ENCODE measurements at places on chromosomes 4 and X.

DNA sequence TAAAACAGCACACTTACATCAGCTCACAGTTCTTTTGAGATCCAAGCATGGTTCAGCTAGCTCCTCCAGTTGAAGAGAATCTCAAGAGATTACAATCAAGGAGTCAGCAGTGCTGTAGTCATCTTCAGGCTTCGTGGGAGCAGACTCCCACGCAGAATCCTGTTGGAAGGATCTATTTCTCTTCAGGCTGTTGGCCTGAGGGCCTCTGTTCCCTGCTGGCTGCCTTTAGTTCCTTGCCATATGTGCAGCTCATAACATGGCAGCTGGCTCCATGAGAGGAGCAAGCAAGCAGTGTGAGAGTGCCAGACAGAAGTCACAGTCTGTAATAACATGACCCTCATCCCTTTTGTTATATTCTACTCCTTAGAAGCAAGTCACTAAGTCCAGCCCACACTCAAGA lies 168.6 kb downstream of the COX18 start:
- DNase-seq, result no peak

GRCh38 chr4:89298155-89298554 lies 9.4 kb downstream of the GPRIN3 start:
- DNase-seq, result no peak

DNA sequence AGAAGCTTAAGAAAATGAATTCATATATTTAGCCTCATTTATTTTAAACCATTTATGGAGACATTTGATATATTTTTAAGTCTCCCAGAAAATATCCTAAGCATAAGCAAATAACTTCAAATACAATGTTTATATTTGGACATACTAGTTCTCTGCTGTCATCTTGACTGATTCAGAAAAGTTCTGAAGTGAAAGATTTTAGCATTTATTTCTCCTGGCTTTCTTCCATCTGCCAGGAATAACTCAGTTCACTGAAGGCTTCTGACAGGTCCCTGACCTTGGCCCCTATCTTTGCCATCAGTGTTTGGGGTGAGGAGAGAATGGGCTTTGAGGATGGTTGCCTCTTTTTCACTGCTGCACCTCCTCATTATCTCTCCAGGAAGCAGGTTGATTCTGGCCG lies 115.7 kb downstream of the SLIT2 start:
- no peak for DNase-seq

- DNase-seq, result no peak
These were observed 23.9 kb upstream of the APLN start for GRCh38 chrX:129678614-129679195.

DNA sequence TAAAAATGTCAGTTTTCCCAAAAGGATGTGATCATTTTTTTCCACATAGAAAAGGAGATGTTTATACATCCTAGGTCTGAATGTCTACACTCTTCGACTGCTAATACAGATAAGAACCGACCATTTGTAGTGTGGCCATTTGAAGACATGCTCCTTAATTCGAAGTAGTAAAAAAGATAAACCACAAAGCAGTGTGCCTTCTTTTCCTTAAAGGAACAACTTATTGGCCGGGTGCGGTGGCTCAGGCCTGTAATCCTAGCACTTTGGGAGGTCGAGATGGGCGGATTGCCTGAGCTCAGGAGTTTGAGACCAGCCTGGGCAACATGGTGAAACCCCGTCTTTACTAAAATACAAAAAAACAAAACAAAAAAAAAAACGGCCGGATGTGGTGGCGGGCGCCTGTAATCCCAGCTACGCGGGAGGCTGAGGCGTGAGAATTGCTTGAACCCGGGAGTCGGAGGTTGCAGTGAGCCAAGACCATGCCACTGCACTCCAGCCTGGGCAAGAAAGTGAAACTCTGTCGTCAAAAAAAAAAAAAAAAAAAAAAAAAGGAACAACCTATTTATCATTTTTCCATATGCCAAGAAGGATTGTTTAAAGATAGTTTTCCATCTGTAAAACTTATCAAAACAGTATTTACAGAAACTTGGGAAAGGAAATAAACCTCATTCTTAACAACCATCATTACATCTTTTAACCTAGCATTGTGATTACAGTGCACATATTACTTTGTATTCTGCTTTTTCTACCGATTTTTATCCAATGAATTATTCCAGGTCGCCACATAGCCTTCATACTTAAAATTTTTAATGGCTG lies 2.6 kb downstream of the INTS6L start:
- DNase-seq, result no peak

- DNase-seq, result no peak
These were observed 22.3 kb downstream of the QRFPR start for GRCh38 chr4:121358473-121358872.

DNA sequence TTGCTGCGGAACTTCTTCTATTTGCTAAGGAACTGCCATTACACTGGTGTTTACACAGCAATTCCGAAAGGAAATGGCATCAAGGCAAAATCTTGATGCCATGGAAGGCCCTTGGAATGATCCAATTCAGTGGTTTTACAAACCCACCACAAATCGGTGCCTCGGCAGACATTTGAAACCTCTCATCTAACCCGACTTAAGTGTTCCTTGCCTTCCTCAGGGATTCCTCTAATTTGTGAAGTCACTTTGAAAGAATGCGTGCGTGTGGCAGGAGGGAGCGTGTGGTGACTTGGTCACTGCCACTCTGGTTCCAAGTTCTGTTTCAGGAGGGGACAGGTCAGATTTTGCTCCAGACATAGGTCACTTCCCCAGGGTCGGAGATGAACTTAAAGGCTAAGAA lies 4.8 kb downstream of the NOP14 start:
- DNase-seq, result no peak

- no peak for DNase-seq
These were observed 21.8 kb upstream of the JAKMIP1 start for GRCh38 chr4:6221851-6222760.

GRCh38 chr4:1898681-1899080 lies 27.5 kb downstream of the NSD2 start:
- DNase-seq, result no peak

Measured in thoracic aorta (tissue), 2 donors.